ENCODE measurements at places on chromosomes 2 and 18. TPM values are rescaled to one million over a fixed set of nuclear protein-coding genes. Genes with fewer than 3 reads are reported as not detected.

Gene MOGAT1
- 35.9 TPM for total RNA-seq

Gene KCNE4
- total RNA-seq: not detected

- no peak overlapping the region for H3K4me3 ChIP-seq
- no peak overlapping the region for H3K27ac ChIP-seq
- H3K27me3 ChIP-seq: no peaks in the 10 kb centered on the region
- DNase-seq: no peak
These were observed 130.2 kb downstream of the DTNA start for GRCh38 chr18:34840256-34840826.

DNA sequence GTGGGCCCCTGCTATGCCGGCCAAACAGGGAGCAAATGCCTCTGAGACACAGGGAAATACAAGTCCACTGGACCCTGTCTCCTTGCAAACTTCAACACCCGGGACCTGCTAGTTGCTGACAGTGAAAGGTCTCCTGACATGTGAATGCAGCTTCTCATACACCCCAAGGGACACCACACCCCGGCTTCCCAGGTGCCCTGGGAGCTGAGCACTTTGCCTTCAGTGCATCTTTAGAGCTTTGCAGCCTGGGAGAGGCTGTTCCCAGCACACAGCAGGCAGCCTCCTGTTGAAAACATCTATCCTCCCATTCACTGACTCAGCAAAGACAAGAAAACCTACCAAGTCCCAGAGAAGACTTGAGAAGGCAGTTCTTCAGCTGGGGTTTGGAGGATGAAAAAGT is 143.4 kb downstream of the COL6A3 start:
- no peak for DNase-seq
- H3K27ac ChIP-seq: no peak overlapping the region
- no peaks in the 10 kb centered on the region for H3K36me3 ChIP-seq
- no peaks in the 10 kb centered on the region for H3K27me3 ChIP-seq
- H3K4me1 ChIP-seq: no peaks in the 10 kb centered on the region

DNA sequence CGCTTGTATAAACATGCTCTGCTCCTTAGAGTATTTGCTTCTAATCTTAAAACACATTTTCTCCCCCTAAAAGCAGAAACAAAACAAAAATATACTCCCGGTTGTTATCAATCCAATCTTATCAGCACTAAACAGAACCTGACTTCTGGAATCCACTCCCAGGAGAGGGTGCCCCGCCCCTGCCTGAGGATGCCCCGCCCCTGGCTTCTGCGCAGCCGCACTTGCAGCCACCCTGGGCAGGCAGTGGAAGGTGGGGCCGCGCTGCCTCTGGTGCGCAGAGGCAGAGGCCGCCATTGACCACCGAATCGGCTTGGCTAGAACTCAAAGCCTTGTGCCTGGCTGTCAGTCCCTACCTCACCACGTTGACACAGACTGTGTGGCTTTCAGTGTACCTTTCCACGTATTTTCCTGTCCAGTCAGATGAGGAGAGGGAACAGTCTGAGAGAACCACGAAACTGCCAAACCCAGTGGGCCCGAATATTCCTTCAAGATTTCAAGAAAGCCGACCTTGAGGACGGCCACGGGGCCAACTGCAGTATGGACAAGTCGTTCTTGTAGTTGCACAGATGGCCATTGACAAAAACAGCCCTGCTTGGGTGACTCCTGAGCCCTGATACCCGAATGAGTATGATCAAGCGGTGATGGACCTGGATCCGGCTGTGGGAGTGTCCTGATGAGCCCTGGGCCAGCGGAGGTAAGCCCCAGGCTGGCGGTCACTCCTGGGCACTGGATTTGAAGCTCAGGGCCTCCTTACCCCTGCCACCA is 46.2 kb upstream of the ARHGAP28 start:
- H3K36me3 ChIP-seq: no peaks in the 10 kb centered on the region
- H3K4me1 ChIP-seq: no peaks in the 10 kb centered on the region
- H3K4me3 ChIP-seq: no peak overlapping the region
- no peak for DNase-seq

Gene EMILIN1
- total RNA-seq: 0.19 TPM

GRCh38 chr2:157751462-157752058 is 122.9 kb upstream of the ACVR1C start:
- no peak overlapping the region for H3K4me3 ChIP-seq
- H3K36me3 ChIP-seq: peaks cover 14% of the 10 kb centered on the region
- peaks cover 12% of the 10 kb centered on the region for H3K4me1 ChIP-seq
- DNase-seq: no peak

DNA sequence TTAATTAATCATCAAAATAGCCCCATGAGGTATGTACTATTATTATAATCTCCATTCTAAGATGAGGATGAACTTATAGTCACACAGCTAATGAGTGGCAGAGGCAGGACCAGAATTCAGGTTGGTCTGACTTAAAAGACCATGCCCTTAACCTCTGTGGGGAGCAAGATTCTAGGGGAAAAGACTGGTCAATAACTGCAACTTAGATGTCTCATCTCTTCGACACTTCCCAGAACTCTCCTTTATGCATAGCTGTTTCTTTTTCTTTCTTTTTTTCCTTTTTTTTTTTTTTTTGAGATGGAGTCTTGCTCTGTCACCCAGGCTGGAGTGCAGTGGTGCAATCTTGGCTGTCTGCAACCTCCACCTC is 66.3 kb upstream of the RTN4 start:
- no peaks in the 10 kb centered on the region for H3K36me3 ChIP-seq
- no peak for DNase-seq
- no peak overlapping the region for H3K4me3 ChIP-seq
- peaks cover 19% of the 10 kb centered on the region for H3K4me1 ChIP-seq
- H3K27me3 ChIP-seq: no peaks in the 10 kb centered on the region

- no peaks in the 10 kb centered on the region for H3K4me1 ChIP-seq
- DNase-seq: no peak
- no peak overlapping the region for H3K27ac ChIP-seq
- H3K27me3 ChIP-seq: peaks cover 44% of the 10 kb centered on the region
- no peak overlapping the region for H3K4me3 ChIP-seq
These were observed 11.1 kb upstream of the EVA1A start for GRCh38 chr2:75571730-75572430.

Gene VRK2
- 25.4 TPM for total RNA-seq

Gene DES
- total RNA-seq: not detected

DNA sequence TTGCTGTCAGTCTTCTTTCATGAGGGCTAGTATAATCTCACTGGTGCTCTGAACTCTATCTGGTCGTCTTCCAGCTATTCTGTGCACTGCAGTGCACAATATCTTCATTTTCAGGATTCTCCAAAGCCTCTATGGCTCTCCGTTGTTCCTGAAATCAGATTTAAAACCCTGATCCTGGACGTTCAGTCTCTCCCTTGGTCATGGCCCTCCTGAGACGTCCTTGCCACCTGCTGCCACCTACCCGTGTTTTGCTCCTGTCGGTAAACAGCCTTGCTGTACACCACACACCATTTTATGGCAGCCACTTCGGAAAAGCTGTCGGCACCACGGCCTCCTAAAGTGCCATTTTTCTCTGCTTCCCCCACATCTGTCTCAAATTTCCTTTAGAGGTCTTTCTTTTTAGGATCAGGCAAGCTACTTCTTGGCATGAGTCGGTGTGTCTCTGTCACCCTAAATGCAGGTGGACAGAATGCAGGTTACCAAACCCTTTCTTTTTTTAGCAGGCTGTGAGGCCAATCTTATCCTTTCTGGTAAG is 170.0 kb downstream of the HRH4 start:
- no peaks in the 10 kb centered on the region for H3K36me3 ChIP-seq
- H3K4me1 ChIP-seq: no peaks in the 10 kb centered on the region
- no peak overlapping the region for H3K27ac ChIP-seq
- H3K27me3 ChIP-seq: peaks cover 70% of the 10 kb centered on the region
- H3K4me3 ChIP-seq: no peak overlapping the region

Gene STAT4
- 1.3 TPM for total RNA-seq

Gene CNDP1
- total RNA-seq: not detected

GRCh38 chr2:105522645-105523044 is 123.8 kb upstream of the FHL2 start:
- H3K4me1 ChIP-seq: peaks cover 8% of the 10 kb centered on the region
- H3K36me3 ChIP-seq: no peaks in the 10 kb centered on the region
- no peak for DNase-seq
- no peak overlapping the region for H3K27ac ChIP-seq

- no peaks in the 10 kb centered on the region for H3K36me3 ChIP-seq
- peaks cover 60% of the 10 kb centered on the region for H3K4me1 ChIP-seq
- peak overlapping the region; percentile 90 for H3K27ac ChIP-seq
- DNase-seq: no peak
- H3K27me3 ChIP-seq: no peaks in the 10 kb centered on the region
- no peak overlapping the region for H3K4me3 ChIP-seq
These were observed 28.6 kb upstream of the SETBP1 start for GRCh38 chr18:44651918-44652572.

Gene DTYMK
- total RNA-seq: 67.6 TPM

- H3K4me3 ChIP-seq: no peak overlapping the region
- H3K36me3 ChIP-seq: no peaks in the 10 kb centered on the region
These were observed 29.7 kb downstream of the ZNF804A start for GRCh38 chr2:184628051-184628450.

GRCh38 chr2:215756346-215756730 is 257.0 kb downstream of the MREG start:
- no peak for DNase-seq
- no peak overlapping the region for H3K27ac ChIP-seq
- peaks cover 8% of the 10 kb centered on the region for H3K4me1 ChIP-seq
- no peaks in the 10 kb centered on the region for H3K36me3 ChIP-seq
- H3K4me3 ChIP-seq: no peak overlapping the region
- no peaks in the 10 kb centered on the region for H3K27me3 ChIP-seq

Gene ALPI
- total RNA-seq: not detected

DNA sequence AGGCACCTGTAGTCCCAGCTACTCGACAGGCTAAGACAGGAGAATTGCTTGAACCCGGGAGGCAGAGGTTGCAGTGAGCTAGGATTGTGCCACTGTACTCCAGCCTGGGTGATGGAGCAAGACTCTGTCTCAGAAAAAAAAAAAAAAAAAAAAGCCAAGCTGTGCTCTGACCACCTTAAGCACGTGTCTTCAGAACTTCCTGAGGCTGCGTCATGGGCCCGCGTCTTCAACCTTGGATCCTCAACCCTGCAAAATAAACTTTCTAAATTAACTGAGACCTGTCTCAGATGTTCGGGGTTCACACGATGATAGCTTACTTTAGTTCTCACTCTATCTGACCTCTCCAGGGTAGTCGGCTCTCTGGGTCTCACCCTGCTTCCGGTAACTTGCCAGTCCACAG is 65.8 kb upstream of the CABLES1 start:
- peaks cover 8% of the 10 kb centered on the region for H3K4me1 ChIP-seq
- no peak overlapping the region for H3K27ac ChIP-seq
- no peak overlapping the region for H3K4me3 ChIP-seq
- no peaks in the 10 kb centered on the region for H3K36me3 ChIP-seq
- no peak for DNase-seq

DNA sequence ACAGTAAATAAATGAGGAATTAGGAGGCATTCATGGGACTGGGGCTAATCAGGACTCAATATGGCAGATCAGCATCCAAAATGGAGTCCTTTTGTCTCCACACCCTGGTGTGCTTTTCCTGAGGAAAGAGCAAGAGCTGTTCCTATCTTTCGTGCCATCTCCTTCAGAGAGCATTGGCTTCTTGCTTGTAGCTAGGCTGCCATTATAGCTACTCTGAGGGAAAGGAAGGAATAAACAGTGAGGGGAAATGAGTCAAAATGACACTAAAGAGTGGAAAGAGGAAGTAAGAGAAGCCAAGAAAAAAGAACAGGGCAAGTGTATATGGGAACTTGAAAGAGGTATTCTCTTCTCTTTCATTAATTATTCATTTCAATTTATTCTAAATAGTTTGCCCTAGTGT is 8.4 kb upstream of the NMI start:
- H3K4me3 ChIP-seq: no peak overlapping the region
- peaks cover 16% of the 10 kb centered on the region for H3K4me1 ChIP-seq
- no peaks in the 10 kb centered on the region for H3K36me3 ChIP-seq
- DNase-seq: no peak
- H3K27ac ChIP-seq: no peak overlapping the region

Gene RESP18
- total RNA-seq: not detected

Gene TMBIM1
- total RNA-seq: 289 TPM

Gene AMER3
- total RNA-seq: not detected

- H3K4me1 ChIP-seq: no peaks in the 10 kb centered on the region
- no peak overlapping the region for H3K4me3 ChIP-seq
- H3K27ac ChIP-seq: no peak overlapping the region
- no peaks in the 10 kb centered on the region for H3K27me3 ChIP-seq
- no peaks in the 10 kb centered on the region for H3K36me3 ChIP-seq
These were observed 246.4 kb downstream of the PRKCE start for GRCh38 chr2:45897842-45898241.

Gene LRP2
- total RNA-seq: 0.66 TPM

- no peaks in the 10 kb centered on the region for H3K36me3 ChIP-seq
- H3K4me1 ChIP-seq: peaks cover 9% of the 10 kb centered on the region
- no peak overlapping the region for H3K4me3 ChIP-seq
- no peak overlapping the region for H3K27ac ChIP-seq
- peaks cover 13% of the 10 kb centered on the region for H3K27me3 ChIP-seq
These were observed 206.8 kb downstream of the DCC start for GRCh38 chr18:52546686-52547346.

Gene ACMSD
- total RNA-seq: not detected

DNA sequence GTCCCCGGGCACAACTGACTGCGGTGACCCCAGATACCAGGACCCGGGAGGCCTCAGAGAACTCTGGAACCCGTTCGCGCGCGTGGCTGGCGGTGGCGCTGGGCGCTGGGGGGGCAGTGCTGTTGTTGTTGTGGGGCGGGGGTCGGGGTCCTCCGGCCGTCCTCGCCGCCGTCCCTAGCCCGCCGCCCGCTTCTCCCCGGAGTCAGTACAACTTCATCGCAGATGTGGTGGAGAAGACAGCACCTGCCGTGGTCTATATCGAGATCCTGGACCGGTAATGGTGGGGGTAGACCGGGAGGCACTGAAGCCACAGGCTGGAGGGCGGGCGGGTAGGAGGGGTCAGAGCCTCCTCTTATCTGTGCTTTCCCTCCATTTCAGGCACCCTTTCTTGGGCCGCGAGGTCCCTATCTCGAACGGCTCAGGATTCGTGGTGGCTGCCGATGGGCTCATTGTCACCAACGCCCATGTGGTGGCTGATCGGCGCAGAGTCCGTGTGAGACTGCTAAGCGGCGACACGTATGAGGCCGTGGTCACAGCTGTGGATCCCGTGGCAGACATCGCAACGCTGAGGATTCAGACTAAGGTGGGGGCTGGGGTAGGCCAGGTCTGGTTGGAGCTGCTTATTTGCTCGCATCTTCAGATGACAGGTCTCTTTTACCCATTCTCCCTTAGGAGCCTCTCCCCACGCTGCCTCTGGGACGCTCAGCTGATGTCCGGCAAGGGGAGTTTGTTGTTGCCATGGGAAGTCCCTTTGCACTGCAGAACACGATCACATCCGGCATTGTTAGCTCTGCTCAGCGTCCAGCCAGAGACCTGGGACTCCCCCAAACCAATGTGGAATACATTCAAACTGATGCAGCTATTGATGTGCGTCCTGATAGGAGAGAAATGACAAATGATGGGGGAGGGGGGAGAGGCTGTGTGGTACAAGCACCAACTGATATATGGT is 780 bp downstream of the HTRA2 start:
- DNase-seq: no peak
- H3K27ac ChIP-seq: no peak overlapping the region
- peak overlapping the region; percentile 95 for H3K4me3 ChIP-seq

Data from Calu3 (cell line).